ENCODE measurements at places on chromosomes 2 and 18. TPM values are rescaled to one million over a fixed set of nuclear protein-coding genes. Genes with fewer than 3 reads are reported as not detected.

- no peaks in the 10 kb centered on the region for H3K27me3 ChIP-seq
- no peaks in the 10 kb centered on the region for H3K4me1 ChIP-seq
- H3K27ac ChIP-seq: no peak overlapping the region
- no peak overlapping the region for H3K4me3 ChIP-seq
Observed at GRCh38 chr2:227160164-227160563, 3.8 kb downstream of the COL4A4 start.

Gene EVA1A
- 22.1 TPM for total RNA-seq

Gene MORN2
- total RNA-seq: 8.0 TPM

Gene SERPINB12
- not detected for total RNA-seq

DNA sequence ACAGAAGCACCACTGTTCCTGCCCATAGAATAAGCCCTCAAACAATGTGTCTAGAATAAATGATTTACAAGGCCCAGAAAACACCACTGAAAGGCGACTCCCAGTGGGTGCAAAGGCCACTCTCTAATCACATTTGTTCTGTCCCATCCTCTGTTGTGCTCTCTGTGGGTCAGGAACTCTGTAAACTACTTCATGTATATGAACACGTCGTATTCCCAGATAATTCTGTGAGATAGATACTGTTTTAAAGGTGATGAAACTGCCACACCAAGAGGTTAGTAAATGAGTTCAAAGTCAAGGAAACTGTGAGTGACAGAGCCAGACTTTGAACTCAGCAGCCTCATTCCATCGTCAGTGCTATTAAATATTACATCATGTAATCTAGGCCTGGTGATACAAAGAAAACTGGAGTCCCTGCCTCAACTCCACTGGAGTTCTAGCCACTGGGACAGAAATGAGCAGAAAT, 269.7 kb upstream of the DCC start:
- no peaks in the 10 kb centered on the region for H3K4me1 ChIP-seq
- no peak overlapping the region for H3K27ac ChIP-seq
- no peaks in the 10 kb centered on the region for H3K36me3 ChIP-seq
- DNase-seq: no peak
- H3K27me3 ChIP-seq: no peaks in the 10 kb centered on the region

GRCh38 chr18:46716336-46716735, 40.5 kb downstream of the ST8SIA5 start:
- H3K27ac ChIP-seq: no peak overlapping the region
- H3K4me3 ChIP-seq: no peak overlapping the region
- H3K36me3 ChIP-seq: no peaks in the 10 kb centered on the region
- H3K4me1 ChIP-seq: no peaks in the 10 kb centered on the region

Gene GPD2
- total RNA-seq: 27.2 TPM

Gene NGEF
- 6.8 TPM for total RNA-seq

Gene HOXD12
- total RNA-seq: not detected

Gene ATP6V1B1
- not detected for total RNA-seq

Gene CAPN14
- total RNA-seq: under 0.01 TPM

- no peak overlapping the region for H3K4me3 ChIP-seq
- no peaks in the 10 kb centered on the region for H3K27me3 ChIP-seq
- H3K27ac ChIP-seq: no peak overlapping the region
- no peak for DNase-seq
- H3K36me3 ChIP-seq: no peaks in the 10 kb centered on the region
Observed at GRCh38 chr2:29260142-29260772, 145.0 kb downstream of the CLIP4 start.

DNA sequence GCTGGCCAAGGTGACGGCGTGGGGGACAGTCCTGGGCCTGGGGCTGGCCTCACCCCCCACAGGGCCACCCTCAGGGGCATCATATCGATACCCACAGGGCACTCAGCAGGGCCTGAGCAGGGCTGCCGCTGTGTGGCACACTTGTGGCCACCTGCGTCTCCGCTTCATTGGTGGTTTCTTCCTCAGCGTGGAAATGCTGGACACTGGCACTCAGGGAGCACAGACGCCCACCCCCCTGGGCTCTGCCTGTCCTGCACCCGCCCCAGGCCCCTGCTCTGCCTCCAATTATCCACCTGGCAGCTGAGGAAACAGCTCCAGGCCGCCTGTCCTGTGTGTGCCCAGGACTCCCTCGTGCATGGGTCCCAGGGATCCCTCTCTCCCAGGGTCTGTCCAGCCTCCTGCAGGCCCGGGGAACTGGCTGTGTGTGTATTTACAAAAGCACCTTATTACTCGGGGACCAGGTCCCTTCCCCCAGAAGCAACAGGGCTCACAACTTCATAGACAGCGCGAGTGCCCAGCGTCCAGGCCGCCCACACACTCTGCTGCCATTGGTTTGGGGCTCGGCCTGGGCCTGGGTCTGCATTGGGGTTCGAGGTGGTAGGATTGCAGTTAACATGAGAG, 13.1 kb downstream of the CROCC2 start:
- H3K27ac ChIP-seq: no peak overlapping the region
- no peaks in the 10 kb centered on the region for H3K4me1 ChIP-seq
- no peaks in the 10 kb centered on the region for H3K36me3 ChIP-seq
- peak; percentile 10 for DNase-seq
- no peak overlapping the region for H3K4me3 ChIP-seq

- H3K36me3 ChIP-seq: no peaks in the 10 kb centered on the region
- H3K4me1 ChIP-seq: no peaks in the 10 kb centered on the region
- H3K27me3 ChIP-seq: no peaks in the 10 kb centered on the region
- no peak for DNase-seq
Observed at GRCh38 chr18:9283791-9284190, 50.8 kb upstream of the TWSG1 start.

DNA sequence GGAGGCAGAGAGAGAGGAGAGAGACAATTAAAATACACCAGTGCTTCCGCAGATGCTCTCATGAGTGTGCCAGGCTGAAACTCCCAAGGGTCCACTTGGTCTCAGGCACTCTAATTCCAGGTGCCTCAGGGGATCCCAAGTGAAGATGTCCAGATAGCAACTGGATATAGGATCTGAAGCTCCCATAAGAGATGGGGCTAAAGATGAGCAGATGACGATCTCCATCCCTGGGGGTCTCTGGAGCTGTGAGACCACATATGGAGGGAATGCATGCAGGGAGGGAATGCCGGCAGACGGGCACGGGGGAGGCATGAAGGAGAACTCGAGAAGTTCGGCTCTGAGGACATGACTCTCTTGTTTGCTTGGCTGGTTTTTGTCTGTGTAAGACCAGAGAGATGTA, 223.7 kb upstream of the RAB6C start:
- no peaks in the 10 kb centered on the region for H3K27me3 ChIP-seq
- H3K36me3 ChIP-seq: no peaks in the 10 kb centered on the region
- DNase-seq: no peak
- no peaks in the 10 kb centered on the region for H3K4me1 ChIP-seq

- no peaks in the 10 kb centered on the region for H3K36me3 ChIP-seq
- DNase-seq: no peak
- H3K4me1 ChIP-seq: no peaks in the 10 kb centered on the region
- no peaks in the 10 kb centered on the region for H3K27me3 ChIP-seq
Observed at GRCh38 chr2:190562121-190562520, 27.6 kb upstream of the NEMP2 start.

Gene ZDBF2
- 9.7 TPM for total RNA-seq

Gene NEURL3
- not detected for total RNA-seq

DNA sequence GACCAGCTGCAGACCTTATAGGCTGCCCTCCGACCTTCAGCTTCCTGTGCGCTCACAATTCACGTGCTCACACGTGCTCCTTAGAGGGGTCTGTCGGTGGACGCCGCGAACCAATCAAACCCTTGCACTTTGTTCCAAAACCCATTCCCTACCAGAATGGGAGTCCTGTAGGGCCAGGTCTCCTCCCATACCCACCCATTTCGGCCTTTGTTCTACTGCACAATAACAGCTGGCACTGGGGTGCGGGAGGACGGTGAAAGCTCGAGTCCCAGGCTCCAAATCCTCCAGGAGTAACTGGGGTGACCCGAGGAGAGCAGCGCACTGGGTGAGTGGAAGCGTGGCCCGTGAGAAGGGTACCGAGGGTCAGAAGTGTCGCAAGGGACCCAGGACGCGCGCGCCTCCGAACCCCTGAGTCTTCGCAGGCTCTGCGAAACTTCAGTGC, 13.0 kb downstream of the SIX3 start:
- H3K27me3 ChIP-seq: peaks cover 17% of the 10 kb centered on the region
- no peak overlapping the region for H3K27ac ChIP-seq
- no peaks in the 10 kb centered on the region for H3K36me3 ChIP-seq
- DNase-seq: no peak
- H3K4me3 ChIP-seq: no peak overlapping the region

Gene RGPD3
- total RNA-seq: not detected

DNA sequence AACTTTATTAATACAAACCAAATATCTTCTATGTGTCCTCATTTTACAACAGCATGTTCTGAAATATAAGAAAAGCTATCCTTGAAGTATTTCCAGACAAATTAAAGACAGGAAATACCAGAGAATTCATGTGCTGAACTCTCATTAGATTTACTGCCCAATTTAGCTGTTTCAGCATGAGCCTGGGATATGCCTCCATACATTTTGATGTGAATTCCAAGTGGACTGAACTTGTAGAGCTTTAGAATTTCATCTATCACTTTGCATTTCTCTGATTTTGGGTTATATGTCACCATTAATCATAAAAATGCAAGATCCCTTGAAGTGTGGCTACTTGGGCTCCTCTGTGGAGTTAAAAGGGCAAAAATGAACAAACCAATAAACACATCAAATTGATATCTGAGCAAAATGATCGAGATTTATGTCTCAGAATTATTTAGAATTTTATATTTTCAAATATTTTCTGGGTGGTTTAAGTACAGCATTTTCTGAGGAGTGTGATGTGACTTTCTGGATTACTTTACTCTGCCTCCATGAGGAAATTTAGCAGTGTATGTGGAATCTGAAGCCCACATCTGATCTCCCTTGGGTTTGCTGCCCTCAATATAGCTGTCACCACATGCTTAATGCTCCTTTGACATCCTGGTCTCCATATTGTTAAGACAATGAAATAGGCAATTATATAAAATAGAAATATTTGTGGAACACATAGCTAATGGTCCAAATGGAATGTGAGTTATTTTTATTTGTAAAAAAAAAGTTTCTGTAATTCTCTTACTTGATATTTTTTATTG, 206.6 kb upstream of the RBMS1 start:
- H3K4me3 ChIP-seq: no peak overlapping the region
- no peak overlapping the region for H3K27ac ChIP-seq
- no peak for DNase-seq
- H3K36me3 ChIP-seq: no peaks in the 10 kb centered on the region
- no peaks in the 10 kb centered on the region for H3K4me1 ChIP-seq

Gene GNLY
- not detected for total RNA-seq

DNA sequence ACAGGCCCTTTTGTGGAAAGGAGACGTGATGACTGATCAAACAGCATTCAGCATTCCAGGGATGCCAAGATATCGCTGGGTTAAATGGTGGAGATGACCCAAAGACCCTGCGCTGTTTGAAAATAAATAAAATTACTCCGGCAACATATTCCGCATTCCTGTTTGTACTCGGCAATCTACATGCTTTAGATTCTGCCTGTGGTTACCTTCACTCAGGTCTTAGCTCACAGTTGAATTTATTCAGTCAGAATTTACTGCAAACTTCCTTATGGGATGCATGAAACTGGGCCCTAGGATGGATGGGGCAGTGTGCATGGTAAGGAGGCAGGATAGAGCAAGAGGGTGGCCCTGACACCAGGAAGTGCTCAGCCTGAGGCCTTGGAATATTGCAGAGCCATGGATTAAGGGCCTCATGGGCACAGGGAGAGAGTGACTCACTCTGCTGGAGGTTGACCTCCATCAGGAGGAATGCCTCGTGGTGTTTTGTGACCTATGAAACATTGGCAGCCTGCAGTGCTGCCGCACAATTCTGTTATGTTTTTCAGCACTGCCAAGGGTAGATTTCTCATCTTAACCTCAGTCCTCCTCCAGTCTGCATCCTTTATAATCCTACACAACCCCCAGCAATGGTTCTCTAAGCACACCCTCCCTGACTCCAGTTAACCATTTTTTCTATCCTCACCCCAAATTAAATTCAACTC, 321.4 kb downstream of the IRS1 start:
- H3K27ac ChIP-seq: peak overlapping the region; percentile 64
- peak; percentile 65 for DNase-seq
- no peaks in the 10 kb centered on the region for H3K36me3 ChIP-seq
- H3K4me3 ChIP-seq: no peak overlapping the region
- H3K4me1 ChIP-seq: no peaks in the 10 kb centered on the region

- no peaks in the 10 kb centered on the region for H3K36me3 ChIP-seq
- DNase-seq: no peak
- no peak overlapping the region for H3K27ac ChIP-seq
Observed at GRCh38 chr18:9130195-9130594, 6.4 kb upstream of the ANKRD12 start.

- H3K27ac ChIP-seq: no peak overlapping the region
- DNase-seq: no peak
- peaks cover 13% of the 10 kb centered on the region for H3K4me1 ChIP-seq
- no peak overlapping the region for H3K4me3 ChIP-seq
Observed at GRCh38 chr2:109239720-109240119, 110.7 kb downstream of the SH3RF3 start.

- H3K27me3 ChIP-seq: no peaks in the 10 kb centered on the region
- no peaks in the 10 kb centered on the region for H3K4me1 ChIP-seq
- H3K4me3 ChIP-seq: no peak overlapping the region
- DNase-seq: no peak
- no peaks in the 10 kb centered on the region for H3K36me3 ChIP-seq
Observed at GRCh38 chr2:3241971-3242746, 135.5 kb downstream of the EIPR1 start.

GRCh38 chr18:6866552-6867085, 137.1 kb downstream of the ARHGAP28 start:
- no peaks in the 10 kb centered on the region for H3K4me1 ChIP-seq
- H3K36me3 ChIP-seq: no peaks in the 10 kb centered on the region
- H3K4me3 ChIP-seq: no peak overlapping the region
- no peaks in the 10 kb centered on the region for H3K27me3 ChIP-seq
- no peak overlapping the region for H3K27ac ChIP-seq

DNA sequence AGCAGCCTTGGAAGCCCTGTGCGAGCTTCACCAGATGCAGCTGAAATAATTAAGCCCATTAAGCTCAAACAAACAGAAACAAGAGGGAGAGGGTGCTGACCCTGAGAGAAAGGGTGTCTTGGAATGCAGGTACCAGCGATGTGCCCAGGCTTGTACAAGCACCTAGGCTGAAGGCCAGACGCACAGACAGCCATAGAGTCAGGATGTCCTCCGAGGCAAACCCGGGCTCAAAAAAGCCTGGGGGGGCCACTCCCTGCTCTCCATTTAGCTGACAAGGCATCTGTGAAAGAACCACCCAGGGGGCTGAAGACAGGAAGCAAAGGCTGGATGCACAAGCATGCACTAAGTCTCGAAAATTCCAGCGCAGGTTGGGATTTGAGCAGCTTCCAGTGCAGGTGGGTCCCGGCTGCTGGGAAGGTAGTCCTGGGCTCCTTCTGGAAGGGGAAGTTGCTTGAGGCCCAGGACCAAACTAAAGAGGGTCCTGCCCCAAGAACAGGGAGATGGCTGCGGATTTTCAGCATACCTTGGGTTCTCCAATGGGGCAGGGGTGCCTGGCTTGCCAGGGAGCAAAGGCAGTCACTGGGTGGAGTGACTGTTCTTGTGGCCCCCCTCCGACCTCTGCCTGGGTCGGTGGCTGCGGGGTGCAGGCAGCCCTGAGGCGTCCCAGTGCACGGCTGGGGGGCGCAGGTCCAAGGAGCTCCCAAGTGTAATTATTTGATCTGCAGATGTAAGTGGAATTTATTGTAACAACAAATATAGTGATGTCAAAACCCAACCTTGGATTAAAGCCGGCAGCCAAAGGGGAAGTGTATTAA, 5.9 kb downstream of the GBX2 start:
- H3K4me3 ChIP-seq: no peak overlapping the region
- peaks cover 23% of the 10 kb centered on the region for H3K27me3 ChIP-seq
- no peak overlapping the region for H3K27ac ChIP-seq
- DNase-seq: no peak
- H3K4me1 ChIP-seq: peaks cover 29% of the 10 kb centered on the region
- H3K36me3 ChIP-seq: no peaks in the 10 kb centered on the region

Gene KIF5C
- 2.4 TPM for total RNA-seq

GRCh38 chr2:47237375-47238334, 82.5 kb upstream of the STPG4 start:
- no peaks in the 10 kb centered on the region for H3K36me3 ChIP-seq
- no peak overlapping the region for H3K4me3 ChIP-seq
- H3K27me3 ChIP-seq: no peaks in the 10 kb centered on the region
- H3K27ac ChIP-seq: peak overlapping the region; percentile 57
